Lung (tissue), 17 donors: ENCODE measurements at places on chromosomes 4 and X. TPM values are rescaled to one million over a fixed set of nuclear protein-coding genes. Genes with fewer than 3 reads are reported as not detected.

SPINK2 gene
- not detected for polyA plus RNA-seq

CT45A9 gene
- polyA plus RNA-seq, result not detected

GUCY1A1 gene
- polyA plus RNA-seq, result 8.2 TPM

CXCL11 gene
- polyA plus RNA-seq, result 0.10 TPM

MCF2 gene
- polyA plus RNA-seq, result 0.10 TPM

BEND4 gene
- polyA plus RNA-seq, result 0.02 TPM

PYURF gene
- 79.9 TPM for polyA plus RNA-seq

CDS1 gene
- 16.4 TPM for polyA plus RNA-seq

SSX1 gene
- polyA plus RNA-seq, result not detected

P2RY4 gene
- polyA plus RNA-seq, result 0.08 TPM

GPM6B gene
- polyA plus RNA-seq, result 5.5 TPM

IL1RAPL2 gene
- not detected for polyA plus RNA-seq

COPS4 gene
- 15.3 TPM for polyA plus RNA-seq

DIPK2B gene
- polyA plus RNA-seq, result 6.8 TPM

NR0B1 gene
- polyA plus RNA-seq, result not detected

GPC4 gene
- 19.5 TPM for polyA plus RNA-seq

CT45A10 gene
- polyA plus RNA-seq, result not detected

LRAT gene
- polyA plus RNA-seq, result 0.63 TPM

GIMD1 gene
- not detected for polyA plus RNA-seq

REELD1 gene
- polyA plus RNA-seq, result 0.53 TPM

FRAS1 gene
- polyA plus RNA-seq, result 0.45 TPM

CYLC1 gene
- not detected for polyA plus RNA-seq

XPNPEP2 gene
- 0.61 TPM for polyA plus RNA-seq

NOP14 gene
- polyA plus RNA-seq, result 18.9 TPM

MAML3 gene
- polyA plus RNA-seq, result 4.1 TPM

LDB2 gene
- polyA plus RNA-seq, result 34.0 TPM

CPE gene
- polyA plus RNA-seq, result 6.6 TPM

CRMP1 gene
- 6.6 TPM for polyA plus RNA-seq

GK gene
- polyA plus RNA-seq, result 20.2 TPM

ADGRL3 gene
- 0.47 TPM for polyA plus RNA-seq

CSN2 gene
- polyA plus RNA-seq, result not detected

ANTXR2 gene
- 4.8 TPM for polyA plus RNA-seq

C4orf50 gene
- 0.04 TPM for polyA plus RNA-seq

PABPC1L2A gene
- not detected for polyA plus RNA-seq

TRPC5OS gene
- polyA plus RNA-seq, result not detected

NEUROG2 gene
- polyA plus RNA-seq, result not detected

PNPLA4 gene
- 11.1 TPM for polyA plus RNA-seq

CXCL5 gene
- 32.0 TPM for polyA plus RNA-seq

MAOB gene
- polyA plus RNA-seq, result 8.6 TPM

TCEAL3 gene
- polyA plus RNA-seq, result 37.9 TPM

DMD gene
- polyA plus RNA-seq, result 6.5 TPM

GAGE13 gene
- polyA plus RNA-seq, result not detected

CFAP299 gene
- 2.8 TPM for polyA plus RNA-seq

CNKSR2 gene
- 0.74 TPM for polyA plus RNA-seq

CT45A5 gene
- not detected for polyA plus RNA-seq

CCDC120 gene
- polyA plus RNA-seq, result 5.1 TPM

NALF2 gene
- 0.33 TPM for polyA plus RNA-seq

DTHD1 gene
- polyA plus RNA-seq, result 1.5 TPM

AR gene
- polyA plus RNA-seq, result 0.43 TPM

NPY5R gene
- 0.10 TPM for polyA plus RNA-seq

CDX4 gene
- not detected for polyA plus RNA-seq

TMEM154 gene
- polyA plus RNA-seq, result 6.7 TPM
